ENCODE measurements at places on chromosomes 3 and 15.

- no peak for DNase-seq
Measured at GRCh38 chr3:11602239-11602840, 41.4 kb downstream of the VGLL4 start.

DNA sequence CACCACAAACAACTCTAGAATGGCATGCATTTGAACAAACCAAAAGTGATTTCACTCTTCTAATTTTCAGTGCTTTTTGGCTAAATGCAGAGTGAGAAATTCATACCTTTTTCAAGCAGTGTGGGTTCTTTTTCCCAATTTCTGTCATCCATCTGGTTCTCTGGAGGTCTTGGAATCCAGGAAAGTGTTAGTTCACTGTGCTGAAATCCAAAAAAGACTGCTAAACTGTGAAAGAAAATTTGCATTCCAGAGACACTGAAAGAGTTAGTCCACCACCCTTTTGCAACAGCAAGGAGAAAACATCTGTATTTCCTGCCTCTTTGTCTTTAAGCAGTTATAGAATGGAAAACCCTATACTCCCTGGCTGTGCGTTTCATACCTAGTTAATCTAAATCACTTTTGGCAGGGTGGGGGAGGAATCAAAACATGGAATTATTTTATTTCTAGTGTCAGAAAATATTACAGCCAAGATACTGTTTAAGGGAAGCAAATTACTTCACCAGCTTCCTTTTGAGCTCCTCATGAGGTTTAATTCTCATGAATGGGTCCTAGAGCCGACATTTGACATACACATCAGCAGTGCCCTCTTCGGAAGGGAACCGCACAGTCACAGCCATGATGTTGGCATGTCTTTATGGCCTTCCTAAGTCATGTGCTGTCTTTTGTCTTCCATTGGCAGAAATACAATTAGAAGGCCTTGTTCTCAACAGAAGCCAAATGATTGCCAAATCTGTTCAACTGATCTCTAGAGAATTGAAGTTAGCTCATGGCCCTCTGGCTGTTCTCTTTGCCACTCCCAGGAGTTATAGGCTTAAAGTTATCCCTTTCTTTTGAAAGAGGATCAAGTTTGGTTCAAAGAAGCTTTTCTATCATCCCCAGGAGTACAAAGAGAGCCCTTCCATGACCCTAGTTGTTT lies 317.7 kb upstream of the TPRG1 start:
- no peak for DNase-seq

DNA sequence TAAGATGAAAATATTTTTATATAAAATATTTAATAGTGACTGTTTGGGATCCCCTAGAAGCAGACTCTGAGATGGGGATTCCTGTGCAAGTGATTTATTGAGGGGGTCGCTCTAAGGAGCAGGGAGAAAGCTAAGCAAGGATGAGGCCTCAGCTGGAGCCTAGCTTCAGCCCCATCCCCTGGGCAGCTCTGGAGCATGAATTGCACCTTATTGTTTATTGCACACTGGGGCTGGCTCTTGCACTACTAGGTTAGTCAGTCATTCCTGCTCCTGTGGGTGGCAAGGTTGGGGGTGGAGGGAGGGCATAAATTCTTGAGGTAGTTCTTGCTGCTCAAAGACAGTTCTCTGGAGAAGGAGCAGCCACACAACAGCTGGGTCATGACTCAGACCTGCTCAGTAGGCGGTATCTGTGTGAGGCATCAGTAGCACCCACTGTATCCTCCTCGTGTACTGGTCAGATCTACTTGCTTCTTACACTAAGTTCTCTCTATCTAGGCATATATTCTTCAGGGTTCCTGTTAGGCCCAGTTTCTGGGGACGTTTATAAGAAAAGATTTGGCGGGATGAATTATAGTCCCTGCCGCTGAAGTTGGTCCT lies 27.2 kb upstream of the TNFSF10 start:
- no peak for DNase-seq

DNA sequence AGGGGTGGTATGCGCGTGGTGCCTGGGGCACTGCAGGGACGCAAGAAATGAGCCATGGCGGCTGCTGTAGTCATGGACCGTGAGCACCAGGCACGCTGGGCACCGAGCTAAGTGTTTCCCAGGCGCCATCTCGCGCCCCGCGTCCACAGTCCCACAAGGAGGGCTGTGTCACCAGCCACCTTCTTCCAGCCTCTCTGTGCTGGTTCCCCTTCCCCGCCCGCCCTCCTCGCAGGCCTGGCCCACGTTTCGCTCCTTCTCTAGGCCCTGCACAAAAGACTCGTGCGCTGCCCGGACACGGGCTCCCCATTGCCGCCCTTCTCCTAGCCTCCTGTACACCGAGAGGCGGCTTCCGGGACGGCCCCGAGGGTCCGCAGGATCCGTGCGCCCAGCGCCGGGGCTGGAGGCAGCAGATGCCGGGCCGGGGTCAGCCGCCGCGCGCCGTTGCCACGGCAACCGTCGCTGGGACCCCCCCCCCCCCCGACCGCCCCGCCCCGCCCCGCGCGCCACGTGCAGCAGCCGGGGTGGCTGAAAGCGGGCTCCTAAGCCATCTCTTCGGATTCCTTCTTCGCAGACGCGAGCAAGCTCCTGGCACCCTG lies 113.4 kb downstream of the SRGAP3 start:
- no peak for DNase-seq

DNA sequence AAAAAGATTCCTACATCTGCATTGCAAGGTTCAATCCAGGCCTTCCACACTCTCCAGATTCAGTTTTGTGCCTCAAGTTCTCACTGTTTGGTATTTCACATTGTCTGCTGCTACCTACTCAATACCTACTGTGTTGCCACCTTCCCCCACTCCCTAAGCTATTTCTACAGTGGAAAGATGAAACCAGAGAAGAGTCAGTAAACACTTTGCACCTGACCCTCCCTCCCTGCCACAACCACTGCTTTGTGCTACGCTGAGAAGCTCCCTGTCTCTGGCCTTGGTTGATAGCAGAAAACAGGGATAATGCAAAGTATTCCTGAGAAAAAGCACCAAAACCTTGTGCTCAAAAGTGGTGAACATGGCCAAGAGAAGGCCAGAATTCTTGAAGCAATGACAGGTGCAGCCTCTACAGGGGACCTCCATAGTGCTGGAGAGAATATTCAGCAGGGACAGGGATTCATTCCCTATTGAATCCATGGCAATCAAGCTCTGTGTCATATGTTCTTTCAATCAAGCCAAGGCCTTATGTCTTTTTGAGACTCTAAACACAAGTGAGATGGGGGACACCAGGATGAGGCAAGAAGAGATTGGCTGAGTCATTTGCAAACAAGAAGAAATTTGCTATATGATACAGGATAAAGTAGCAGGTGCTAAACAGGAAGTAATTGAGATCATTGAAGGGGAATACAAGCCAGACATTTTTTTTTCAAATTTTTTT lies 83.5 kb upstream of the LIPC start:
- DNase-seq = peak; percentile 46

DNA sequence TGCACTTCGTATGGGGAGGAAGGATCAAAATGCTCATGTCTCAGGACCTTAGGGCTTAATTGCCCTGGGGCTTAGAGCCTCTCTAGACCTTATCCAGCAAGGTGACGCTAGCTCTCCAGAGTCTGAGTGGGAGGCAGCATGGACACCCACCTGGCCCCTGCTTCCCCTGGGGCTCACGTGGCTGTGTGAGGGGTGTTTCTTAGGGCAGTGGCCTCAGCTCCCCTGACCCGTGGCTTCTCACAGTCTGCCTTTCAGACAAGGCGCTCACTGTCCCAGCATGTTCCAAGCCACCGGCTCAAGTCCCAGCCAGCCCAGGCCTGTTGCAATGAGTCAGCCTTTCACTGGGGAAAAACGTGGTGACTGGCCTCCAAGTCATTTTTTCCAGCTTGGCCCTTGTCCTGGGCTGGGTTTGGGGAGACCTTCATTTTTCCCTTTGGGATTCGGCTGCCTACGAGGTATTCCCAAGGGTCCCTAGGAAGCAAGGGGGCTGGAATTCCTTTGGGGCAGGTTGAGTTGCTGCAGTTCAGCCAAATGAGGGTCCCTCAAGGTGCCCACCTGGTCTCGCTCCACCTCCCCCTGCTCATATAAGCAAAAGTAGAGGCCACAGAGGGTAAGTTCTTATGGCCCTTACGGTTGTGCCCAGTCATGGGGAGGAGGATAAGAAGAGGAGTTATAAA lies 15.7 kb downstream of the BHLHE40 start:
- no peak for DNase-seq

DNA sequence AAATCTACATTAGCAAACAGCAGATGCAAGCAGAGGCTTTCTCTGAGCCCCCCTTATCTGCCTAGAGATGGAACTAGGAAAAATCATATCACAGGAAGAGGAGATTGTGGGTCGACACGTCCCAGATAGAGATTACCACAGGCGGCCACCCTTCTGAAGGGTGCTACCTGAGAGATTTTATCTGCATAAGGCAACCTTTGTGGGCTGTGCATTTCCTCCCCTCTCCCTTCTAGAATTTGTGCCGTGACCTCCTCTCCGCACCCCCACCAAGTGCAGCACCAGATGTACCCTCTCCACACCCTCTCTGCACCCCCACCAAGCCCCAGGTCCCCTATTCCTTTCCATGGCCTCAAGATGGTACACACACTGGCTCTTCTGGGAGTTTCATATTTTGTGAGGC lies 27.4 kb downstream of the METTL6 start:
- no peak for DNase-seq

DNA sequence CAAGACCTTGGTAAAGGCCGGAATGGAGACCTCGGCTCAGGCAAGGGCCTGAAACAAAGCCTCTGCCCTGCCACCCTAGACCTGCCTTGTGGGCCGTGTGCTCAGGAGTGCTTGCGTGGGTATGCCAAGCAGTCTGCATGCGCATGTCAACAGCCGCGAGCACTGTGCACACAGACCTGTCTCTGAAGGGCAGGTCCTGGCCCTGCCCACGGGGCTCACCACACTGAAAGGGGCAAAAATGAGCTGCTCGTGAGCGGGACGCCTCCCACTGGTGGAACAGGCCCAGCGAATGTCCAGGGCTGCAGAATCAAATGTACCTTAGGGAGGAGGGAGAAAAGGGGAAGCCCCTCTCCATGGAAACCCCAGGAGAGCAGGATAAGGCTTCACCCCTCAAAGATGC lies 44.3 kb upstream of the FGD5 start:
- DNase-seq = no peak

GRCh38 chr3:71789922-71790321 lies 5.0 kb upstream of the PROK2 start:
- no peak for DNase-seq

DNA sequence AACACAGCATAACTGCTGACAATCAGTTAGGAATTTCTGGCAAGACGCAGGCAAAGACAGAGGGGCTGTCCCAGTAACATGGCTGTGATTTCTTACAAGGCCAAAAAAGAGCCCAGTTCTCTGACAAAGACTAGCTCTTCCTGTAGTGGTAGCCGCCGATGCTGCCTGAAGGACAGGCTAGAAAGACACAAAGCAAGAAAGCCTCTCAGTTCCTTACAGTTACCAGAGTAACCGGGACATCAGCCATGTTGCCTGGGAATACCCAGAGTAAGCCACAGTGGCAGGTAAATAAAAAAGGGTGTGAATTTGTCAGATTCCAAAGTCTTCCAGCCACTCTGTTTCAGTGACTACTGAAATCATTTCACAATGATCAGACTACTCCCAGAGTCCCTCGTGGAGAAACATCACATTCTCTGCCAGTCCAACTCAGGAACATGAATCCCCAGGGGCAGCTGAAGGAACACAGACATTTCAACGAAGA lies 493.6 kb upstream of the ADAMTS9 start:
- DNase-seq = no peak

Measured in NCI-H1105 treated with DMSO at 0.1 percent for 48 hours (cell line).